ENCODE measurements at places on chromosomes 2 and 18.

DNA sequence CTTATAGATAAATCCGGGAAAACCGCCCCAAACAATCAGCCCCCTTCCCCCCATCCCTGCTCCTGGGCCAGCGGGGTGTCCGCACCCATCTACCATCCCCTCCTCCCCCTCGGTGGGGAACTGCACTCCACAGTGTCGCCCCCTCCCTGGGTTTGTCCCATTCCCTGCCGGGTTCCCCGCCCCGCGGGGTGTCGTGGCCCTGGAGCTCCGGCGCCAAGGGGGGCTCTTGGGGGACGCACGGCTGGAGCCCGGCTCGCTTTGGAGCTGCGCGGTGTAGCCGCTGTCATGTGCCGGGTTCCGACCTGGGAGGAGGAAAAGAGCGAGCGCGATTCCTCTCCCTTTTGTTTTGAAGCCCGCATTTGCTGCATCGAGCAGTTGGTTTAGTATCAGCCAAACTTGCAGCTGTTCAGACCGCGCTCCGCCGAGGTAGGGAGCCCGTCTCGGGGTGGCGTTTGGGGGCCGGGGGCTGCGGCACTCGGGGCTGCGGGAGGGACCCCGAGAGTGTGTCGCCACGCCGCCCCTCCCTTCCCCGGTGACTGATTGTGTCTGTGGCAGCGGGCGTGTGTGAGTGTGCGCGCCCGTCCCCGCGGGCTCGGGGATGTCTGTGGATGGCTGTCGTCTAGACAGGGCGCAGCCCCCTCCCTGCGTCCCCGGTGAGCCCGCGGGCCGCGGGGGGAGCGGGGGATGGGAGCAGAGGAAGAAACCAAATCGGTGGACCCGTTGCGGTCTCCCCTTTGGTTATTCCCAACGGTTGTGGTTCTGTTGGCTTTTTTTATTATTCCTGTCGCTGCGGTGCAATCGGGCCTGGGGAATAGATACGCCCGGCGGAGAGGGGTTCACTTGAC is 797 bp downstream of the CTIF start:
- DNase-seq = no peak

DNA sequence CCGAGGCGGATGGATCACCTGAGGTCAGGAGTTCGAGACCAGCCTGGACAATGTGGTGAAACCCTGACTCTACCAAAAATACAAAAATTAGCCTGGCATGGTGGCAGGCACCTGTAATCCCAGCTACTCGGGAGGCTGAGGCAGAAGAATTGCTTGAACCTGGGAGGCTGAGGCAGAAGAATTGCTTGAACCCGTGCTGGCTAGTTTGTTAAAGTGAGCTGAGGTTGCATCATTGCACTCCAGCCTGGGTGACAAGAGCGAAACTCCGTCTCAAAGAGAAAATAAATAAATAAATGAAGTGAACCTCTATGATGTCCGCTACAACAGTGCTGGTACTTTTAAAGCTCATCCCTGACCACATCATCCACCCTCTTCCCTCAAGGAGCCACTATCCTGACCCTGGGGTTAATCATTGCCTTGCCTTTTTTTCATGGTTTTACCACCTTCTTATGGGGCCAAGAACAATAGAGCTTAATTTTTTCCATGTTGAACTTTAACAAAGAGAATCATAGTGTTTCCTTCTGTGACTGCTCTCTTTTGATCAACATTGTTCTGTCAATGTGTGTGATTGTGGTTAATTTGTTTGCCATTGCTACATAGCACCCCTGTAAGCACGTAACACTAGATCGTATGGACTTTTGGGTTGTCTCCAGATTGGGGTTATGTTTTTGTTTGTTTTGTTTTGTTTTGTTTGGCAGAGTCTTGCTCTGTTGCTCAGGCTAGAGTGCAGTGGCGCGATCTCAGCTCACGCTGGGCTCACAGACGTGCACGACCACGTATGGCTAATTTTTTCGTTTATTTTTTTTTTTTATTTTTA is 17.1 kb upstream of the ATRAID start:
- DNase-seq = no peak

DNA sequence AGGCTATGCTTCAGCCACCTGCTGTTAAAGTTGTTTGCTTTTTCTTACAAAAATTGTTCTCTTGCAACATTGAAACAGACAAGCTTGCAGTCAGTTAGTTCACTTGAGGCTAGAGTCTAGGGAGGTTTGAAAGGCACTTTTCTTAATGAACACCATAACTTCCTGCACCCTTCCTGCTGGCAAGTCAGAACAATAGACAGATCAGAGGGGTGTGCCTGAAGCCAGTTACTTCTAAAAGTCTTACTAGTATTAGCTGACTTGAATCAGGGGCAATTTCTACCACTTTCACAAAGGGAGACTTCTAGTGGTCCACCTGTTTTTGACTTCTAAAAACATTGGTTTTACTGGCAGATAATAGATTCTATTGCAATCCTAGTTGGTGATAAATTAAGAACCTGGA is 367.4 kb upstream of the CDH20 start:
- DNase-seq = no peak

GRCh38 chr18:46070232-46070631 is 1.8 kb downstream of the PSTPIP2 start:
- no peak for DNase-seq

DNA sequence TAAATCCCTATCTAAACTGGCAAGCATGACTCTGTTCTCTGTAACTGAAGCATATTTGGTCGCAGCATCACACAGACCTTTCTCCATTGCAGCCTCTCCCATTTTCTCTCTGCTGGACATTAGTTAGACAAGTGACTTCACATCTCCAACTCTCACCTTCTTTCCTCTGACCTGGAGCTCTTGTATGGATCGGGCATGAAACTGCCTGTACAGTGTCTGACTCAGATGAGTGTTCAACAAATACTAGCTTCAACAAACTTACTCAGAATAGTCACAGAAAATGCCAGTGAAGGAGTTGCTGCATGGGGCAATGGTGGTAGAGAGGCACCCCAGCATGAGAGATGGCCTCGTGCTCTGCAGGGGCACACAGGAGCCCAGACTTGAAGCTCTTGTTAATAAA is 104.7 kb upstream of the COPS8 start:
- DNase-seq = no peak

Data from AG04449 (cell line).